ENCODE measurements at places on chromosomes 3 and 15.

DNA sequence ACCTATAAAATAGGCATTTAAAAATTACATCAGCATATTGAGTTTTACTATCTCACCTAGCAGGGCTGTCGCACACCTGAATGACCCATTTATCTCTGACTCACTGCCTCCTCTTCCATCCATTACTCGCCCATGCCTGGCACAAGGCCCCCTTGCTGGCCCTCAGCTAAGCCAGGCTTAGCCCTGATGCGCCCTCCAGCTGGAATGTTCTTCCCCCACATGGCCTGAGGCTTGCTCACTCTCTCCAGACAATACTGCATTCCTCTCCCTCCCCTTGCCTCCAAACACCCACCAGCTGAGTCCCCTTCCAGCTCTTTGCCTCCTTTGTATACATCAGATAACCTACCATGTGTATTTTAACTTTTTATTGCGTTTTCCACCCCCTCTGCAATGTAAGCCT lies 7.2 kb downstream of the SH3BP5 start:
- DNase-seq: no peak

DNA sequence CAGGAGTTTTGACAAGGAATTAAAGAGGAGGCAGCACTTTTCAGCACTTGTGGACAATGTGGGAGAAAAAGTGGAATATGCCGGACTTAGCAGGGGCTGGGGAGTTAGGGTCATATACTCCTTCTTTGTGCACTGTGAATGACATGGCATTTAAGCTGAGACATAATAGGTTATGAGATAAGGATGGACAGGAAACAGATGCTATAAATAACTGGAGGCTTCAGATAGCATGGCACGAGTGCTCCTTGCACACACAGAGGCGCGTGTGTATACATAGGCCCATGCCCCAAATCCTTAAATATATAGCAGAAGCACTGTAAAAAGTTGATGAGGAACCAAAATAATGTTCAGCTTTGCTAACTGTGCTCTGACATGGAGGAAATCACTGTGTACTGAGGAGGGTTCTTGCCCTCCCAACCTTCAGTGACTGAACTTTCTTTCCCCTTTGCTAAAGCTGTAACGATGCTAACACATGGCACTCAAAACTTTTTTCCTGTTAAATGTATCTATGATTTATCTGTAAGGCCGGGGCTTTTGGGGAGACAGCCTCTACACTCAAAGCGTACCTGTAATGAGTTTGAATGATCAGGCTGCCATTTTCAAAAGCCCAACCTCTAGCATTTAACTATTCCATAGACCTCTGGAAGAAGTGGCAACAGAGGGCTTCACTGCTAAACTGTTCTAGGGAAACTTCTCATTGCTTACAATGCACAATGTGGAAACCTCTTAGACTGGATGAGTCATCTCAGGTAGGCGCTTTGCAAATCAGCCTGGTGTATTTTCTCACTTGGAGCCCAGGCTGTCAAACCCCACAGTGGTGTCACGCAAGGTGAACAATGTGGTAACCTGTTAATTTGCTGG lies 784.6 kb downstream of the NR2F2 start:
- DNase-seq: no peak

DNA sequence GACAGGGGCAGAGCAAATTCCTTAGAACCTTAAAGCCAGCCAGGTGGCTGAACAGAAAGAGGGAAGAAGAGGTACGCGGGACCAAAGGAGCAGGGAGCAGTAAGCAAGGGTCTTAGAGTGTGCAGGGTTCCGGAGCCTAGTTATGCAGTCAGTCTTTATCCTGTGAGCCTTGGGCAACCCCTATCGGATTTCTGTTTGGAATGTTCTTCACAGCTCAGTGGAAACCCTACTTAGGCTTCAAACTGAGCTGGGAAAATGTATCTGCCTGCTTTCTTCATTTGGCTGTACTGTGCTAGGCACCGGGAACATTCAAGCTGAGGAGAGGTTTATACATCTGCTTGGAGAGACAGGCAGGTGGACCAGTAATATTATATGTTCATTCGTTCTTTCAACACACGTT lies 37.1 kb downstream of the PSMD6 start:
- DNase-seq: no peak

GRCh38 chr3:105904251-105904650 lies 35.4 kb upstream of the CBLB start:
- no peak for DNase-seq

- DNase-seq: no peak
Measured at GRCh38 chr3:31187380-31187779, 292.9 kb upstream of the GADL1 start.

- no peak for DNase-seq
Measured at GRCh38 chr15:67244971-67245478, 9.4 kb downstream of the AAGAB start.

- DNase-seq: no peak
Measured at GRCh38 chr3:45017821-45018220, 8.3 kb upstream of the CLEC3B start.

GRCh38 chr15:50064673-50065072 lies 54.4 kb downstream of the ATP8B4 start:
- no peak for DNase-seq

- no peak for DNase-seq
Measured at GRCh38 chr15:69480932-69481331, 28.3 kb downstream of the RPLP1 start.

- DNase-seq: no peak
Measured at GRCh38 chr3:140466535-140466934, 211.3 kb upstream of the TRIM42 start.

GRCh38 chr3:194632226-194632808 lies 902 bp downstream of the TMEM44 start:
- no peak for DNase-seq

- DNase-seq: no peak
Measured at GRCh38 chr3:69290006-69290405, 95.9 kb downstream of the FRMD4B start.

GRCh38 chr3:133368371-133369067 lies 31.3 kb upstream of the BFSP2 start:
- no peak for DNase-seq

DNA sequence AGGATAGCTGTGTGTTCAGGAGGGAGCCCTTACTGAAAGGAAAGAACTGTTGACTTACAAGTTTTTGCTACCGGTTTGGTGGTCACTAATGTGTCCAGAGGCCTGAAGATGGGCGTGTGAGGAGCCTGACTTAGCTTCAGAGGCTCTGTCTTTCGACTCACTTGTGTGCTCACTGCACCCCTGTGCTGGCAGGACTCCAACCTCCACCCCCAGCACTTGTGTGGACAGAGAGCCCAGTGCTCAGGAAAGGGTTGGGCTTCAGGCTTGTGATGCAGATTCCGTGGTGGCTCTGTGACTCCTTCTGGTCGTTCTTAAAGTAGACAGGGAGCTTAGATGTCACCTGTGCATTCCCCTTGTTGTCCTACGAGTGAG lies 100.9 kb downstream of the PGPEP1L start:
- no peak for DNase-seq

- DNase-seq: no peak
Measured at GRCh38 chr3:109089265-109089664, 28.7 kb downstream of the MORC1 start.

DNA sequence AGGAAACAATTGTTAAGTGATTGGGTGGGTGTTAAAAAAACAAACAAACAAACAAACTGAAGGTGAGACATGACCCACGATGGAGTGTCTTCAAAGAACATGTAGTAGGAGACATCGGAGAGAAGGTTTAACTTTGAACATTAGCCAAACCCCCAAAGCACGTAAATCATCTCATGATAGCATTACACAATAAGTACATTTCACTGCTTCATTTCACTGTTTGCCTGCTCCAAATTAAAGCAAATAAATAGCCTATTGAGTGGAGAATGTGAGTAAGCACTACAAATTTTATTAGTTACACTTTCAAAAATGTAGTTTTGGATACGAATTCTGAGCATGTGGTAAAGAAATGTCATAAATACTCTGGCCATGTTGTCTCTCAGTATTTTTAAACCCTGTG lies 287.0 kb downstream of the SI start:
- no peak for DNase-seq

DNA sequence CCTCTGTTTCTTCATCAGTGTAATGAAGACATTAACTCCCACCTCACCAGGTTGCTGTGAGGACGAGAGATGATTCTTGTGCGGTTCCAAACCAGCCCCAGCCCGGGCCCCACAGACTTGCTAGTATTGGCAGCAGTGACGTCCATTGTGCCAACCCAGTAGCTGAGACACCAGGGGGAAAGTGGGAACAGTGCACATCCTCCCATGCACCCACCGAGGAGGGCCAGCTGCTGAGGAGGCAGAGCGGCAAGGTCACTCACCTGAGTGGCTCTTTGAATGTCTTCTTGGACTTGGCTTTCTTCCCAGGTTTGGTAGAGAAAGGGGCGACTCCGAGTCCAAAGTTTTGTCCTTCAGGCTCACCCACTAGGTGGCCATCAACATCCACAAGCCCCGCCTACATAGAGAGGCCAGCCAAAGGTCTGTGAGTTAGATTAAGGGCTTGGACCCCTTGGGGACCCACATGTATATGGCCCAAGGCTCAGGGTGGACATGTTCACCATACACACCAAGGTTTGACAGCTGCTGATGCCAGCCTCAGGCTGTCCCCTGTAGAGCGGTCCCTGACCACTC lies 38.0 kb downstream of the KIF9 start:
- DNase-seq: no peak
